ENCODE measurements at places on chromosomes 12 and 14. TPM values are rescaled to one million over a fixed set of nuclear protein-coding genes. Genes with fewer than 3 reads are reported as not detected.
A peak's percentile ranks its signal among the peaks of the same experiment; 100 is the strongest.

- peaks cover 5% of the 10 kb centered on the region for H3K4me1 ChIP-seq
- H3K27ac ChIP-seq: no peak overlapping the region
- no peaks in the 10 kb centered on the region for H3K27me3 ChIP-seq
- no peaks in the 10 kb centered on the region for H3K36me3 ChIP-seq
Observed at GRCh38 chr14:84202486-84202885, 1327.5 kb upstream of the FLRT2 start.

DNA sequence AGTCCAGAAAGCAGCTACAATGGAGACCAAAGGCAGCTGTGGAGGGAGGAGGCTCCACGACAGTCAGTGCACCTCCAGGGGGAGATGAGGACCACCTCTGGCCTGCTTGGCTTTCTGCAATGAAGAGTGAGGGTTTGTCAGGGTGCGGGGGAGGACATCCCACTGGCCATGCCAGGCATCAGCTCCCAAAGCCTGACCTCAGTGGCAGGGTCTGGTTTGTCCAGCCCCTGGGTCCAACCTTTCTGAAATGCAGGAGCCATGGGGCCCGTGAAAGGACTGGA, 35.2 kb downstream of the SLC6A12 start:
- no peak for DNase-seq
- no peaks in the 10 kb centered on the region for H3K27me3 ChIP-seq
- no peaks in the 10 kb centered on the region for H3K36me3 ChIP-seq
- H3K4me1 ChIP-seq: no peaks in the 10 kb centered on the region

DNA sequence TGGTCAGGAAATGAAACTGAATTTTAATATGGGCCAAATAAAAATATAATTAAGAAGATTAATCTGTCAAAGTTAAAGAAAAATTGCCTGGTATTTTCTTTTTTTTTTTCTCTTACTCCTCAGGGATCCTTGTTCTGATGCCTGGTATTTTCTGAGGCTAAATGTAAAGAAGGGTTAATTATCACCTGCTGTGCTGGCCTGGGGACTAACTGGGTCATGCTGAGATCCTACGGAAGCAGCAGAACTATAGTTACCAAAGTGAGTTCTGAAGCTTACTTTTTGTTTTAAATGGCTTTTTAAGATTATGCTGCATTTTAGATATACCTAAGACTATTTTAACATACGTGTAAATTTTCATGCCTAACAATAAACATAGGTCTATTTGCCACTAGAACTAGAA, 23.3 kb downstream of the ZC2HC1C start:
- H3K36me3 ChIP-seq: no peaks in the 10 kb centered on the region
- peaks cover 21% of the 10 kb centered on the region for H3K4me1 ChIP-seq
- no peaks in the 10 kb centered on the region for H3K27me3 ChIP-seq
- DNase-seq: peak; percentile 44

Gene RNASE13
- not detected for total RNA-seq

Gene OTX2
- total RNA-seq: 453 TPM

Gene ADAM21
- total RNA-seq: 0.12 TPM

DNA sequence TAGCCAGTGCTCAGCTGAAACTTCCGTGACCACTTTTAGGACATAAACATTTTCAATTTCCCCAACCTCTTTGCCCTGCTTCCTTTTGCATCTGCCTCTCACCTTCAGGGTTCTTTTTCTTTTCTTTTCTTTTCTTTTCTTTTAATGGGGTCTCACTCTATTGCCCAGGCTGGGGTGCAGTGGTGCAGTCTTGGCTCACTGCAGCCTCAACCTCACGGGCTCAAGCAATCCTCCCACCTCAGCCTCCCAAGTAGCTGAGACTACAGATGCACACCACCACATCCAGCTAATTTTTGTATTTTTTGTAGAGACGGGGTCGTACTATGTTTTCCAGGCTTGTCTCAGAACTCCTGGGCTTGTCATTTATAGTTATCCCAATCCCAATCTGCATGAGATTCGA, 4.7 kb upstream of the LRP10 start:
- H3K27me3 ChIP-seq: no peaks in the 10 kb centered on the region
- H3K27ac ChIP-seq: no peak overlapping the region
- no peaks in the 10 kb centered on the region for H3K36me3 ChIP-seq
- no peak overlapping the region for H3K4me3 ChIP-seq
